ENCODE measurements at places on chromosomes 11 and 22. TPM values are rescaled to one million over a fixed set of nuclear protein-coding genes. Genes with fewer than 3 reads are reported as not detected.
A peak's percentile ranks its signal among the peaks of the same experiment; 100 is the strongest.

TRIM51 gene
- not detected for total RNA-seq

IMMP1L gene
- 18.3 TPM for total RNA-seq

PGA5 gene
- total RNA-seq: not detected

FAM89B gene
- total RNA-seq: 42.9 TPM

OR51B5 gene
- total RNA-seq: not detected

FAM180B gene
- not detected for total RNA-seq

PANX3 gene
- total RNA-seq: not detected

MS4A10 gene
- not detected for total RNA-seq

- DNase-seq: peak; percentile 54
Observed at GRCh38 chr11:103537904-103538502, 428.8 kb downstream of the DYNC2H1 start.

GRCh38 chr11:117761993-117762392 lies 35.0 kb downstream of the DSCAML1 start:
- DNase-seq: no peak

GRCh38 chr11:115085461-115086210 lies 407.3 kb downstream of the NXPE2 start:
- no peak for DNase-seq

- DNase-seq: no peak
Observed at GRCh38 chr22:42692239-42693054, 28.2 kb downstream of the A4GALT start.

GRCh38 chr11:61486779-61487178 lies 21.8 kb upstream of the LRRC10B start:
- no peak for DNase-seq

- DNase-seq: no peak
Observed at GRCh38 chr11:69542314-69543168, 61.1 kb downstream of the LINC01488 start.

- DNase-seq: no peak
Observed at GRCh38 chr22:27406389-27406861, 395.1 kb downstream of the MN1 start.

DNA sequence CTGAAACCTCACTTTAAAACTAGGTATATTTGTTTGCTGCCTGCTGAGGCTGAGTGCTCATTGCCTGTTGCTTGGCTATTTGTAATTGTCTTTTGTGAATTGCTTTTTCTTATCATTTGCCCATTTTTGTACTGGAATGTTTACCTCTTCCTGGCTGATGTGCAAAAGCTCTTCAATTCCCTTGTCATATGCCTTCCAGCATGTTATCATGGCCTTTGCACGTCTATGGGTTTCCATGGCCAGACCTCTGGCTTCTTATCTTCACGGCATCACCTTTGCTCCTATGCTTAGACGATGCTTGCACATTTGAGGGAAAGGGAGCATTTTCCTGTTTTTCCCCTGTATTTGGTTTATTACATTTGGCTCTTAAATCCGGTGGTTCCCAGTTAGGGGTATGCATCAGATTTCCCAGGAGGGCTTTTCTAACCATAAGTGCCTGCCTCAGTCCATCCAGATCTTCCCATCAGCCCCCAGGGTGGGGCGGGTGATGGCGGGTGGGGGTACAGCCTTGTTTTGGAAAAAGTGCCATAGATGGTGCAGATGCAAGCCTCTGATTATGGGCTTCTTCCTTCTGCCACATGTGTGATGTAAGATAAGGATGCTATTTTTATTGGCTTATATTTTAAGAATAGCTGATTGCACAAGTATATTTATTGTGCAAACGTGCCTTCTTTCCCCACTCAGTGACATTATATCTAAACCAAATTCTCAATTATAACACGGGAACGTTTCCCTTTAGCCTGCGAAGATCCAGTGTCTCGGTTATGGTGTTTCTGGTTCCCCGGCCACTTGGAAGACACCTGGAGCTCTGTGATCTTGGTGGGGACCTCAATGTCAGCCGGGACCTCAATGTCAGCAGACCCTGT lies 70.6 kb upstream of the SEPTIN5 start:
- no peak for DNase-seq

GRCh38 chr11:73322382-73323306 lies 14.6 kb downstream of the ARHGEF17 start:
- no peak for DNase-seq

- DNase-seq: no peak
Observed at GRCh38 chr11:95302211-95302610, 71.2 kb upstream of the SESN3 start.

- DNase-seq: peak; percentile 57
Observed at GRCh38 chr11:34512840-34513681, 533 bp downstream of the ELF5 start.

DNA sequence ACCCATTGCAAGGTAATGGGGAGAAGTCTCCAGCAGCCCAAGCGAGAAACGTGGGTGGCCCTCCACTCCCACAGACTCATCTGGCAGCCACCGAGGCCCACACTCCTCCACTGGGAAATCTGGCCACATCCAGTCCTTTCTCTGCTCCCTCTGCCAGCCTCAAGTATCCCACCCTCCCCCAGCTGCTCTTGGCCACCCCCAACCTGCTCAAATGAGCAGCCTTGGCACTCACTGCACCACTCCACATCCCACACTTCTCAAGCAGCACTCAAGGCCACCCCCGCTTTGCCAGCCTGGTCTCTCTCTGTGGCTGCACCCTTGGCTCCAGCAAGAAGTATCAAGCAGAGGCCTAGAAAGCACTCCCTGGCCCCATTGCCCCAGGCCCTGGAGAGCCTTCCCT lies 28.2 kb downstream of the SLC22A12 start:
- DNase-seq: no peak

DNA sequence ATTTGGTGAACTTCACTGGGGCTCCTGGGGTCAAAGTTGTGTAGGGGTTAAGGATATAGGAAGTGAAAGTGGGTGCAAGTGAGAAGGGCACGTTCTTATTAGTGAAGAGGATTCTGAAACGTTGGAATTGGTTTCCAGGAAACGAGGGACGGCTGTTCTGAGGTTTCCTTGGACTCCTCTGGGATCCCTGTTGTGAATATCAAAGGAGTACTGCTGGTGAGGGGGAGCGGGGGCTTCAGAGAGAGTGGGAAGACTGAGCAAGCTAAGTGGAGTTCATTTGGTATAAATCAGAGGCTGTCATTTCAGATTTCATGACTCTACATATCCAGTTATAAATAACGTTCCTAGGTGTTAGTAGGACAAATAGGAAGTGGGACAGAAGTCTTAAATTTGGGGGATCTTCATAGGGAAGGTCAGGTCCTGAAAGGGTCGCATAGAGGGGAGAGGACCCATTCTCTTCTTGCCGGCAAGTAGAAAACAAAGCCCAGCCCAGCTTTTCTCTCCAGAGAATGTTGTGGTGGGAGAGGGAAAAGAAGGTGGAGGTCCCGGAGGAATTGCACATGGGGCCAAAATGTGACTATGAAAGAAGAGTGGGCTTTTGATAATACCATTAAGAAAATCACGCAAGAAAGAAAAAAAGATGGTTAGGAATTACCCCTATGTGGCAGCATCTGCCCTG lies 1.1 kb upstream of the NELL1 start:
- DNase-seq: no peak

- no peak for DNase-seq
Observed at GRCh38 chr11:17012712-17013547, 1.3 kb downstream of the PLEKHA7 start.

GRCh38 chr11:6757373-6757967 lies 14.3 kb downstream of the OR2AG2 start:
- DNase-seq: peak; percentile 48

GRCh38 chr11:15885854-15886253 lies 470.5 kb downstream of the SOX6 start:
- no peak for DNase-seq

- DNase-seq: no peak
Observed at GRCh38 chr11:72627594-72628281, 46.5 kb downstream of the PDE2A start.

DNA sequence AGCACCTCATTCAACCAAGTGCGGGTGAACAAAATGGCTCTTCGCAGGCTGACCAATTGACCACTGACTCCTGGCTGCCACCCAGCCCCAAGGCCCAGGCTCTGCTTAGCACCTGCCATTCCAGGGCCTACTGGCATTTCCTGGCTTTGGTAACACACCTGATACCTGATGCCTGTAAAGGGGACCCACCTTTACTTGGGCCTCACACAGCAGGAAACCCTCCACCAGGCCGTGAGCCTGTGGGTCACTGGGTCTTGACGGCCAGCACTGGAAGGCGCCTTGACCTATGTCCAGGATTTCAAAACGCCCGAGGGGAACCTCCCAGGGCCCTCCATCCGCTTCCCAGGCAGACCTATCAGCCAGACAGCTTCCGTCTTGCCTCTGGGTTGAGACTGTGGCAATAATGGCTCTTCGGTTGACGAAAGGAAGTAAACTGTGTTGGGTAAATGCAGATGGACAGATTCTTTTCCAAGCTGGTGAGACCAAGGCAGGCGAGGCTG lies 16.8 kb upstream of the TMEM184B start:
- no peak for DNase-seq

DNA sequence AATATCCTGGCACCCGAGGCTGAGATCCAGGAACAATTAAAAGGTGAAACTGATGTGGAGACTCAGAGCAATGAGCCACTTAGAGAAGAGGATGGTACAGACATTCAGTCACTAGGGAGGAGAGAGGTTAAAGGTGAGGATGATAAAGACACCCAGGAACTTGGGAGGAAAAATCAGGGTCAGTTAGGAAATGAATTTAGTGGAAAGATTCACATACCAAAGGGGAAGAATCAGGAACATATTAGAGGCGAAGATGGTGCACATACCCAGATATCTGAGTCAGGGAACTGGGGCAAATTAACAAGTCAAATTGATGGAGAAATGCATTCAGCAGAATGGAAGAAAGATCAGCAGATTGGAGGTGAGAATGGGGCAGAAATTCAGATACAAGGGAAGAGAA lies 4.1 kb upstream of the MEI1 start:
- DNase-seq: peak; percentile 41

DNA sequence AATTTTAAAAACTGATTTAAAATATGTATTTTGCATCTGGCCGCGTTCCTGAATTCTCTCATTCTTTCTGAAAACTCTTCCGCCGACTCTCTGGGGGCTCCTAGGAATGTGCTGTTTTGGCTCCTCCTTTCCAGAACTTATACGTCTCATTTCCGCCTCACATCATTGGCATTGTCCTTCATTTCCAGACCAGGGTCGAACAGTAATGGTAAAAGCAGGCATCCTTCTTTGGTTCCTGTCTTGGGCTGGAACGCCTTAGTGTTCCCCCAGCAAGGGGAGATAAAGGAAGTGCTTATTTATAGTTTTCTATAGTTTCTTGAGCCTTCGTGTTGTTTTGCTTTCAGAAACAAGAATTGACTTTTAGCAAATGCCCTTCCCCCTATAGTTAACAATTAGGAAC lies 10.9 kb upstream of the TNNT3 start:
- DNase-seq: no peak

- DNase-seq: peak; percentile 98
Observed at GRCh38 chr11:19374151-19374569, 133.4 kb upstream of the E2F8 start.

- DNase-seq: no peak
Observed at GRCh38 chr11:126660321-126660720, 304.8 kb downstream of the ST3GAL4 start.

- DNase-seq: no peak
Observed at GRCh38 chr22:23070418-23071229, at the start of gene GNAZ. GNAZ (plus strand) TSS chr22:23070519; CDS start chr22:23095696, 25,177 bp downstream.

DNA sequence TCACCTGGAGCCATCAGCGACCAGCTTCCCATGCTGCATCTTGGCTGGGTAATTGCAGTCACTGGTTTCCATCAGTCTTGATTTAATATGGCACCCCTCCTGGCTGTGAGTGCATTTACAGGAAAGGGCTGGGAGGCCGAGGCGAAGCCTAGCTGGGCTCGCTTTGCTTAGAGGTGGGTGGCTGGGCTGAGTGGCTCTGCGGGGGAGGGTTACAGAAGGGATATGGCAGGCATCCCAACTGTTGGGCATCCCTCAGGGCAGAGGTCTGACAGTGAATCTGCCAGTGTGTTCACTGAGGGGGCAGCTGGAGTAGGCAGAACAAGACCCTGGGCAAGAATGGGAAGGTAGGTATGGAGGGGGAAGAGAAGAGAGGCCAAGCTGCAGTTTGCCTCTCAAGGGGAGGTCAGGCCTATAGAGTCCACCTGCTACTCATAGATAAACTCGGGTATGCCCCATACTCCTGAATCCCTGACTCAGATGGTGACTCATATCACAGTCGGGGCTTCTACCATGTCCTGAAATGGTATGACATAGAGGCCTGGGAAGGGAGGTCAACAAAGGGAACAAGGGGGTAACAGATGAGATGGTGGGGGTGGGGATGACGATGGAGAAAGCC lies 77.5 kb upstream of the PHOX2A start:
- peak; percentile 37 for DNase-seq

DNA sequence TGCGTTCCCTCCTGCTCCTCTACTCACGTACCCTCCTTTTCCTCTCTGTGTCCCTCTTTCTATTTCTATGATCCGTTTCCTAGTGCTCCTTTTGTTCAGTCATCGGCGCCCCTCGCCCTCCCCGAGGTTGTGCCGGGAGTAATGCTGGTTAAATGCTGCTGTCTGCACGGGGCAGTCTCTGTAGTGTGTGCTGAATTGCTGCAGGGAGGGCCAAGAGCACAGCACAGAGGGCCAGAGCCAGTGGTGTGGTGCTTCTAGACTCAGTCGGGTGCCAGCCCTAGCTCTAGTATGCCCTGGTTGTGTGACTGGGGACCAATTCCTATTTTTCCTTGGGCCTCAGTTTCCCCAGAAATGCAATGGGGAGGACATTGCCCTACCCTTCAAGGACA lies 98.3 kb downstream of the PKNOX2 start:
- no peak for DNase-seq

DNA sequence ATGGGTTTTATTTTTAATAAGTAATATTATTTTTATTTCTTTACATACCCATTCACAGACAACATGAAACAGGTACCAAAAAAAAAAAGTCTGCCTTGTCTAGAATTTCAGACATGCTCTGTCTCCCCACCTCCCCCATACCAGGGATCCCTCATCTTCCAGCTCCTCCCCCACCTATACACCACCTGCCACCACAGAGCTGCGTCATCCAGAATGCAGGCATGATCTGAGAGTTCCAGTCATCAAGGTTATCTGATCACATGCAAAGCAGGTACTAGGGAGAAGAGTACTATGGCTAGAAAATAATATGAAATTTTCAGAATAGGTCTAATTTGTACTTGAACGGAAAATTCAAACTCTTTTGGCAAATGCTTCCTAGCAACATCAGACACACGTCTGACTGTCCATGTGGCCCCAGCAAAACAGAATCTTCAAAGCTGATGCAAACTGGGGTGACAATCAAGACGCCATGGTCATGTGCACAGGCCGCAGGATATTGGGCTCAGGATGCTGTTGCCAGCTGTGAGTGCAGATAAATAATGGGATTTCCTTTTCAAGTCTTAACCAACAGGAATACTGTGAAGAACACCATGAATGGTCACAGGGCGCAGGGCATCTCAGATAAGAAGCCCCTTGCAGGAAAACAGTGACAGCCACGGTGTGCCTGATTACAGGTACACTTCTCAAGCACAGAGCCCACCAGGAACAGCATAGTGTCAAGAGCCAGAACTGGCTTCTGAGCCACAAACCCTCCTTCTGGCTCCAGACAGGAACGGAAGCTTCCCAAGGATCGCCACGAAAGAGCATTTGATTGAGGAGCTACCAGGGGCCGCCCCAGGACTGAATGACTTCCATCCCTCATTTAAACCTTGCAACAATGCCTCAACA lies 169.5 kb downstream of the EFCAB6 start:
- DNase-seq: no peak

GRCh38 chr11:986952-987305 lies 49.6 kb downstream of the MUC6 start:
- DNase-seq: no peak

GRCh38 chr11:66901964-66902390 lies 45.1 kb downstream of the LRFN4 start:
- no peak for DNase-seq

GRCh38 chr22:26055693-26056092 lies 113.6 kb upstream of the SEZ6L start:
- no peak for DNase-seq

- DNase-seq: no peak
Observed at GRCh38 chr11:3720997-3721396, 49.8 kb upstream of the CHRNA10 start.
